ENCODE measurements at places on chromosomes 2 and 18.
A peak's percentile ranks its signal among the peaks of the same experiment; 100 is the strongest.

GRCh38 chr18:36314754-36315153 lies 17.2 kb downstream of the FHOD3 start:
- DNase-seq = no peak

DNA sequence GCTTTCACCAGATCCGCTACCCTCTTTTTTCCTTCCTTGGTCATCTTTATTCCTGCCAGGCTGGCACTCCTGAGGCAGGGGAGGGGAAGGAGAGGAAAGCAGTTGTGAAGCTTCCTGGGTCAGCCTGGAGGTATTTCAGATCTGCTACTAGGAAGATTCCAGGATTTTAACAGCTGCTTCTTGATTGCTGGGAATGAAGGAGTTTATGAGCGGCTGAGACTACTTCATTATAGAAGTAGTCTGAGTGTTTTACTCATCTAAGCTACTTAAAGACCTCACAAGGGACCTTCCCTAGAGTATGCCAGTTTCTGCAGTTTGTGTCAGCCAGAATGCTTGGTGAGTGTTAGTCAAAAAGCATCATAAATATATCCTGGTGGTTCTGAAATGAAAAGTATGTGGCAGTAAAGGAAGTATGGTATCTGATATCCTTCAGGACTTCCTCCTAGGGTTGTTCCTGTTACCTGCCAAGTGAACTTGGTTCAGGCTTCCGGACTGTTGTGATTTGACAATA lies 1.9 kb downstream of the TANC1 start:
- DNase-seq = peak; percentile 21

GRCh38 chr2:72204786-72205503 lies 57.3 kb upstream of the CYP26B1 start:
- no peak for DNase-seq

- no peak for DNase-seq
These were observed 785.9 kb downstream of the EPHA4 start for GRCh38 chr2:220786216-220786615.

- DNase-seq = no peak
These were observed 3.5 kb upstream of the EMILIN1 start for GRCh38 chr2:27074738-27075565.

GRCh38 chr2:218074031-218074430 lies 5.0 kb downstream of the RUFY4 start:
- DNase-seq = no peak

- DNase-seq = no peak
These were observed 7.9 kb downstream of the SS18 start for GRCh38 chr18:26082475-26082874.

- no peak for DNase-seq
These were observed 7.7 kb downstream of the ATOH8 start for GRCh38 chr2:85761512-85761944.

DNA sequence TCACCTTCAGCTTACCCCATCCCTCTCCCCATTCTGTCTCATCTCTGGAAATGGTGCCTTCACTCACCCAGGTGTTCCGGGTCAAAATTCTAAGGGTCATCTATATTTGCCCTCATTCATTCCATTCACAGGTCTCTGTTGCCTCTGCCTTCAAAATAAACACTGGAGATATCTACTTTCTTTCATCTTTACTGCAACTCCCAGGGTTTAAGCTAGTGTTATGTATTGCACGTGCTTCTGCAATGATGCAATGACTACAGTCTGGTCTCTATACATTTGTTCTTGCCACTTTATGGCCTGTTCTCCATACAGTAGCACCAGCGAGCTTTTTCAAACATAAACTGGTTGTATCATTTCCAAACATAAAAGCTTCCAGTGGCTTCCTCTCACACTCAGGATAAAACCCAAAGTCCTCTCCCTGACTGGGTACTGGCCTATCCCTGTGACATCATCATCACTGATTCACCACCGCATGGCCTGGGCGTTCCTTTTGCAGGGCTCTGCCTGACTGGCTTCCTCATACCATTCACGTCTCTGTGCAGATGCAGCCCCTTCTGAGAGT lies 14.3 kb downstream of the DSG2 start:
- peak; percentile 67 for DNase-seq

DNA sequence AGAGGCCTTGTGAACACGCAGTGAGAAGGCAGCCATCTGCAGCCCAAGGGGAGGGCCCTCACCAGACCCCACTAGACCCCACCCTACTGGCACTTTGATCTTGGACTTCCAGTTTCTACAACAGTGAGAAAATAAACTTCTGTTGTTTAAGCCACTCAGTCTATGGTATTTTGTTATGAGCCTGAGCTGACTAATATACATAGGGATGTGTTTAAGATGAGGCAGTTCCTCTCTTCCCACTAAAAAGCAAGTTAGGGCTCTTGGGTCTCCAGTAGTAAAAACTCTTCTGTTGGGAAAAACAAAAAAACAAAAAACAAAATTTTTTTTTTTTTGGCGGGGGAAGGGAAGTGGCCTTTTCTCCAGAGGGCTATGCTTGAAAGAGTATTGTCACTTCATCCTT lies 233.2 kb upstream of the SMAD7 start:
- no peak for DNase-seq

DNA sequence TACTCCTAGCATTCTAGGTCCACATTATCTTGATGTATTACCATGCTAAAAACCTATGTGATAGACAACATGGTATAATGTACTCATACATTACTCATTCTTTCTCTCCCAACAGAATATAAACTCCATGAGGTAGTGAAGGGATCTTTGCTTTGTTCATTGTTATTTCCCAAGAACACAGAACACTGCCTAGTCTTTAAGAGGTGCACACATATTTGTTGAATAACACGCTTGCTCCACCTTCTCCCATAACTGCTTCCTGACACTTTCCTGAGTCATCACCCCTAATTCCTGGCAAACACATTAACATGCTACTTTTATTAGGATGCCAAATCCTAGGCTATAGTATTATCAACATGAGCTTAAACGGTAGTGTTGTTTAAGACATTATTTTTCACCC lies 41.3 kb downstream of the REV1 start:
- DNase-seq = peak; percentile 38

- no peak for DNase-seq
These were observed 105.0 kb downstream of the UGGT1 start for GRCh38 chr2:128196026-128196425.

DNA sequence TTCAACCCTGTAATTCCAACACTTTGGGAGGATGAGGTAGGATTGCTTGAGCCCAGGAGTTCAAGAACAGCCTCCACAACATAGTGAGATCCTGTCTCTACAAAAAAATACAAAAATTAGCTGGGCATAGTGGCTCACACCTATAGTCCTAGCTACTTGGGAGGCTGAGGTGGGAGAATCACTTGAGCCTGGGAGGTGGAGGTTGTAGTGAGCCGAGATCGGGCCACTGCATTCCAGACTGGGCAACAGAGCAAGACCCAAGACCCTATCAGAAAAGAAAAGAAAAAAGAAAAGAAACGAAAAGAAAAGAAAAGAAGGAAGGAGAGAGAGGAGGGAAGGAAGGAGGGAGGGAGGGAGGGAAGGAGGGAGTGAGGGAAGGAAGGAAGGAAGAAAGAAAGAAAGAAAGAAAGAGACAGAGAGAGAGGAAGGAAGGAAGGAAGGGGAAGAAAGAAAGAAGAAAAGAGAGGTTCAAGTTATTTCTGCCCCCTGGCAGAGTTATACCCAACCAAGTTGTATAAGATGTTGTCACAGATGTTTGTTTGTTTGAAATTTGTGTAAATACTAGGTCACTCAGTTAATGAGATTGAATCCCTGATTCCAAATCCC lies 3.9 kb upstream of the PKDCC start:
- DNase-seq = no peak

DNA sequence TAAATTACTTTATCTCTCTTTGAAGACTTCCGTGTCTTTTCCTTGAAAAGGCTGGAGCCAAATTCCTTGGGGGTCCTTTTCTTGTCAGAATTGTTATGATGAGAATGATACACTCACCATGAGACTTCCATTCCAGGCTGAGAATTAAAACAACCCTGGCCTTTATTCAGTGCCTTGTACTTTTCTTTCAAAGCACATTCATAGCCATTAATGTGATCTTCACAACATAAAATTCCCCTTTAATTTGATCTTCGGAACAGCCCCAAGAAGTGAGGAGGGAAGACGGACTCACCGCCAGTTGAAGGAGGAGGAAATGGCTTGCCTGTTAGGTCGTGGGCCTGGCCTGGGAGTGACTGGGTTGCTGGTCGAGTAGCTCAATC lies 127.3 kb downstream of the DDX1 start:
- no peak for DNase-seq

GRCh38 chr2:151857650-151858049 lies 29.4 kb upstream of the ARL5A start:
- no peak for DNase-seq

DNA sequence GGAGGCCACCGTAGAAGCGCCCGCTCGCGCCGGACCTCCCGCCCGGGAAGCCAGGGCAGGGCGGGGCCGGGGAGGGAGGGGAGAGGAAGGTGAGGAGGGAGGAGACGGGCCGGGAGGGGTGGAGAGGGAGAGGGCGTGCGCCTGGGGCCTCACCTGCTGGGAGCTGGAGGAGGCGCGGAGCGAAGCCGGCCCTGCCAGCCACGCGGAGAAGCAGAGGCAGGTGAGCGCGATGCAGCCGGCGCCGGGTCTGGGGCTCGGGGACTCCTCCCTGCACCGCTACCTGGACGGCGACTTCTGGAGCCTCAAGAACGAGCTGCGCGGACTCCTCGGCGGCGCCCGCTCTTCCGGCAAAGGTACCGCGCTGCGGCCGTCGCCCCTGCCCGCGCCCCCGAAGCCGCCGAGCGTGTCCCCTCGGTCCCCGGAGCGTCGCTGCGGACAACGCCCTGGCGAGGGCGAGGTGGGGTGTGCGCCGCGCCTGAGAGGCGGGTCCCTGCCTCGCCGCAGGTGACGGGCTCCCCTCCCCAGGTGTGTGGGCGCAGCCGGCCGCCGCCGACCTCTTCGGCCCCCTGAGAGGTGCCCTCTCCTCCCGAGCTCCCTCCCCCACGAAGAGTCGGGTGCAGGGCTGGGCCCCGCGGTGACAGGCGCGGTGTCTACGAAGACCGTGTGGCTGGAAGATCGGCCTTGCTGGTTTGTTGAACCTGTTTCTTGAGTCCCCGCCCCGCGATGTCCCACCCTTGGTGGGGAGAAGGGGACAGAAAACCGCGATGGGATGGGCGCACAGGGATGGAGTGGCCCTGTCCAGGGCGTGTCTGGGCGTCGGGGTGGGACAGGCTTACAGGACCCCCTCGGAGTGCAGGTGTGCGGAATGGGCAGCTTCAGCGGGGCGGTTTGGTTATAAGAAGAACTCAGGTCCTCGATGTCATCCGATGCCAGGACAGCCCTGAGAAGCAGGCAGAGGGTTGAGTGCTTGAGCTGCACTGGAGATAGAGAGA lies at the start of gene ACOXL:
Gene ACOXL (plus strand): TSS at position 152 of the 992 bp plus-strand sequence. CDS start 35,817 bp downstream, outside the sequence.
- no peak for DNase-seq

DNA sequence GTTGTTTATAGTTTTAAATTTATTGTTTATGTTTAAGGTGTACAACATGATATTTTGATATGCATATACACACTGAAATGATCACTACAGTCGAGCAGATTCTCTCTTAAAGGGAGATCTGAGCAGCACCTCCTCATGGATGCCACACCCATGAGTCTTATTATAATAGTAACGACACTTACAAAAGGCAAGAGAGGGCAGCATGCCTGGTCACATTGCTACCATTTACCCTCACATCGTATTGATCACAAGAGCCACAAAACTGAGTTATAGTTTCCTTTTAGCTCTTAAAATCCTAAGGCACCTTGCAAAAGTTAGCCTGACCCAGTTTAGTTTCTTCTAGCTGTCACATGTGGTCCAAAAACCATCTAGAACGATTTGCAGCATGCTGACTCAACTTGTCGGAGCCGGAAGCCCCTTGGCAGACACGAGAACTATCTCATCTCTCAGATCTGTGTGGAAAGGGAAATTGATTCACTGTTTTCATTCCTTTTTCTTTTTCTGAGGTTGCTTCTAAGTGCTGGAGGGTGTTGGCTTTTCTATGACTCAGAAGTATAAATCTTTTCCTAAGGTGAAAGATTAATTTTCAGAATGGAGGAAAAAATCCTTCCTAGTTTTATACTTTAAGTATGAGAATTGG lies 85.3 kb downstream of the CDC42EP3 start:
- peak; percentile 91 for DNase-seq

- DNase-seq = peak; percentile 50
These were observed 56.8 kb downstream of the BIN1 start for GRCh38 chr2:127049927-127050802.

DNA sequence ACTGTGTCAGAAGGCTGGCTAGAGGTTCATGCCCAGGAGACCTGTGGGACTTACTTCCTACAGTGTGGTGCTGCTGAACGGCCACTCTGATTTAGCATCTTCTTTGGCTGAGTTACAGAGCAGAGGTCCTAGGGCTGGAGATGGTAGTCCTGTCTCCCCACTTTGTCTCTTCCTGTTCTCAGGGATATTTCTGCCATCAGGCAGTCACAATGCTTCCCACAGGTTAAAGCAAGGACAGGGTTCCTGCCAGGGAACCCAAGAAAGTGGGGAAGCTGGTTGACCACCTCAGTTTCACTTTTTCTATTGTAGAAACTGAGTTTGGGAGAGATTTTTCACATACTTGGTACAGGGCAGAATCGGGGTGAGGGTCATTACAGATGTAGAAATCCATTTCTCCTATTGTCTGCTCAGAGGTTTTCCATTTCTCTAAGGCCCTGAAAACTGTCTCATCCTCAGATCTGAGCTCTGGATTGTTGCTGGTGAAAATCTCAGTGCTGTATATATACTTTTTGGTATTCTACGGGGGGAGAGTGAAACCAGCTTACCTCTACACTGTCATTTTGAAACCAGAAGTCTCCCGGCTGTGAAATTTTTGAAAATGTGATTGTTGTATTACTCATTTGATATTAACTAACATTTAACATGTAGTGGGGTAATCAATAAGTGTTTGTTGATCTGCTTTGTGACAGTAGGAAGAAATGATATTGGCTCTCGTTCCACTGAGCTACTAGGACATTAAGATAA lies 37.0 kb upstream of the MEP1B start:
- DNase-seq = no peak

GRCh38 chr18:31555971-31556747 lies 35.5 kb upstream of the TTR start:
- no peak for DNase-seq

DNA sequence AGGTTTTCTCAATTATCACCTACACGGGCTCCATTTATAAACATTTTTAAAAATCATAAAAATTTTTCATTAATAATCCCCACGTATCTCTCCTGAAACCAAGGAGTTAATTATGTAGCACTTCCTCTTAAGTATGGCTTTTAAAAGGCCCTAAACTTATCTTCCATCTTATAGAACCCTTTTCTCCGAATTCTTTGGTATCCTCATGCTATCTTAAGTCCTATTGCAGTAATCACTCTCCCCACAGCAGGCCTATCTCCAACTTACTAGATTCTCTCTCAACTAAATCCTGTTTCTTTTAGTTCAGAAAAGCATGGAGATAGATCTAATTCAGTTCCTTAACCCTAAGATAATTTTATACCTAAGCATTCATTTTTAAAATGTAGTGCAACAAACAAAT lies 26.2 kb downstream of the RPRD1A start:
- DNase-seq = no peak

- peak; percentile 90 for DNase-seq
These were observed 256.6 kb upstream of the CTAGE1 start for GRCh38 chr18:22674272-22674671.

GRCh38 chr2:101617188-101617587 lies 80.3 kb upstream of the MAP4K4 start:
- DNase-seq = peak; percentile 47
